Uterus (tissue), 4 donors: ENCODE measurements at places on chromosomes 11 and 22. TPM values are rescaled to one million over a fixed set of nuclear protein-coding genes. Genes with fewer than 3 reads are reported as not detected.

Gene OR10AG1
- not detected for total RNA-seq

Gene HBE1
- total RNA-seq = not detected

Gene DRG1
- 98.2 TPM for total RNA-seq

Gene ARAP1
- total RNA-seq = 21.3 TPM

Gene PHOX2A
- total RNA-seq = not detected

GRCh38 chr11:68373189-68373814 lies 60.9 kb downstream of the LRP5 start:
- H3K27me3 ChIP-seq = no peaks in the 10 kb centered on the region
- H3K4me3 ChIP-seq = peak overlapping the region; percentile 4
- DNase-seq = peak; percentile 66

- H3K36me3 ChIP-seq = no peaks in the 10 kb centered on the region
- H3K4me3 ChIP-seq = no peak overlapping the region
- H3K27me3 ChIP-seq = peaks cover 33% of the 10 kb centered on the region
- DNase-seq = no peak
These were observed 1.7 kb downstream of the IL17REL start for GRCh38 chr22:50010676-50011446.

- H3K27ac ChIP-seq = peak overlapping the region; percentile 77
- no peaks in the 10 kb centered on the region for H3K27me3 ChIP-seq
- H3K4me1 ChIP-seq = peaks cover 8% of the 10 kb centered on the region
- peak; percentile 65 for DNase-seq
- H3K4me3 ChIP-seq = no peak overlapping the region
- no peaks in the 10 kb centered on the region for H3K36me3 ChIP-seq
These were observed 37.6 kb downstream of the RIBC2 start for GRCh38 chr22:45450921-45451651.

GRCh38 chr11:113521737-113522517 lies 46.7 kb upstream of the DRD2 start:
- H3K27me3 ChIP-seq = no peaks in the 10 kb centered on the region
- H3K27ac ChIP-seq = no peak overlapping the region
- H3K4me1 ChIP-seq = no peaks in the 10 kb centered on the region

- no peaks in the 10 kb centered on the region for H3K27me3 ChIP-seq
- no peak overlapping the region for H3K27ac ChIP-seq
- H3K36me3 ChIP-seq = no peaks in the 10 kb centered on the region
These were observed 1.6 kb downstream of the MMP27 start for GRCh38 chr11:102703826-102704493.

- H3K27me3 ChIP-seq = no peaks in the 10 kb centered on the region
- no peak overlapping the region for H3K4me3 ChIP-seq
- no peaks in the 10 kb centered on the region for H3K36me3 ChIP-seq
- DNase-seq = no peak
- H3K4me1 ChIP-seq = no peaks in the 10 kb centered on the region
These were observed 52.2 kb downstream of the DNAJC24 start for GRCh38 chr11:31421820-31422219.

DNA sequence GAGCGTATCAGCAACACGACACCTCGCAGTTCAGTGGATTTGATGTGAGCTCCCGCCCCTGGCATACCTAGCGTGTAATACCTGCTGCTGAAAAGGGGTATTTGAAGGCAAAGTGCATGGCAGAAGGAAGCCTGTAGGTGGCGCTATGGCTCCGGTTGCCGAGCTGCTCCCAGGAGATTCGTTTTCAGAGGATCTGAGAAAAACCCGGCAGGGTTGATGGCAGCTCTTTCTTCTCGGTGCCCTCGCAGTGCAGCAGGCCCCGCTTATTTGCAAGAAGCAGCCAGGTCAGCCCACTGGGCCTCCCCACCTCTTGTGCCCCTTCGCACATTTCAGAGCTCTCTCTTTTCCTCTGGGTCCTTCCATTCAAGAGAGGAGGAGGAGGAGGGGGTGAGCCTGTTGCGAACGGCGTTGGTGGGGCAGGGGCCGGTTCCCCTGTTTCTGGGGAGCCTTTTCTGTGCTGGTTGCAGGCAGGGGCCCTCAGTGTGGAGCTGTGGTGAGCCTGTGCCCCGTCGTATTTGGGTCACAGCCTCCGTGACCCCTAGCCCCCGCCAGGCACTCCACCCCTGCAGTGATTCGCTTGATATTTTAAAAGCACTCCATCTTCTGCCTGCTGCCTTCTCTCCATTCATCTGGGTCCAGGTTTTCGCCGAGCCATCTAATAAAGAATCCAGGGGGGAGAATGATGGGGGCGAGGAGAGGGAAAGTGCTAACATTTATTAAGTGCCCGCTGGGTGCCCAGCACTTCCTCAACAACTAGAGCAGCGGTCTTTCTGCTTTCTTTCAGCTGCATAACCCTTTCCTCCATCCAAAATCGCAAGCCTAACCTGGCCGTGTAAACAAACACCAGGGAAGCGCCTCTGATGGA lies 85.3 kb upstream of the SYT13 start:
- H3K27me3 ChIP-seq = no peaks in the 10 kb centered on the region
- no peaks in the 10 kb centered on the region for H3K36me3 ChIP-seq
- H3K4me3 ChIP-seq = no peak overlapping the region

DNA sequence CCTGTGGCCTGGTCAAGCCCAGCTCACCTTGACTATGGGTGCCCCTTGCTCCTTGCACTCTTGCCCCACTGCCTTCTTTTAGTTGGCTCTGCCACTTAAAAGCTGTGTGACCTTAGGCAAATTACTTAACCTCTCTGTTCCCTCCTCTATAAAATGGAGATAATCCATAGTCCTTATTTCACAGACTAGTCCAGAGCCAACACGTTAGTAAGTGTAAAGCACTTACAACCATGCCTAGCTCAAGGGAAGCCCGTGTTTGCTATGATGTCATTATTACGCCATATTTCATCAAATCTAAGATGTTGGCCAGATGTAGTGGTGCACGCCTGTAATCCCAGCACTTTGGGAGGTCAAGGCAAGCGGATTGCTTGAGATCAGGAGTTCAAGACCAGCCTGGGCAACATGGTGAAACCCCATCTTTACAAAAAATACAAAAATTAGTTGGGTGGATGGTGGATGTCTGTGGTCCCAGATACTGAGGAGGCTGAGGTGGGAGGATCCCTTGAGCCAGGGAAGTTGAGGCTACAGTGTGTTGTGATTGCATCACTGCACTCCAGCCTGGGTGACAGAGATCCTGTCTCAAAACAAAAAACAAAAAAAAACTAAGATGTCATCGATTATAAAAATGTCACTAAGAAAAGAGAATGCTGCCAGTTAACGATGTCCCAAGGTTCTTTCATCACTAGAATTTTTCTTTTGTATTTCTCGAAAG lies 2.3 kb upstream of the CCDC88B start:
- H3K4me1 ChIP-seq = no peaks in the 10 kb centered on the region
- H3K27ac ChIP-seq = no peak overlapping the region
- no peaks in the 10 kb centered on the region for H3K36me3 ChIP-seq
- no peak for DNase-seq

DNA sequence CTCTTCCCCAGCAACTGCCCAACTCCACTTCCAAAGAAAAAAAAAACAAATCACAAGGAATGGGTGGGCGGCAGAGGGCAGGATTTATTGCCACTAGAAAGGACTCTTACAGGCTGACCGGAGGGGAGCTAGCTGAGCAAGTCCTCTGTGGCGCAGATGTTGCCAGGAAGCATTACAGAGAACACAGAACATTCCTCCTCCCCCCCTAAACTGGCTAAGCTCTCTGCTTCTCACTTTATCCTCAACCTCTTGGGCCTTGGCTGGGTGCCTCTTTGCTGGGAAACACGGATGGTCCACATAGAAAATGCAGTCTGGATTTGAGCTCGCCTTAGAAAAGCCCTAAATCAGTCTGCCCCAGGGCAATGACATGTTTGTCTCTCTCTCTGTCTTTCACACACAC lies 12.6 kb upstream of the FJX1 start:
- peaks cover 2% of the 10 kb centered on the region for H3K4me1 ChIP-seq
- no peak overlapping the region for H3K4me3 ChIP-seq
- H3K27me3 ChIP-seq = no peaks in the 10 kb centered on the region
- no peak overlapping the region for H3K27ac ChIP-seq
- peak; percentile 57 for DNase-seq
